ENCODE measurements at places on chromosomes 6 and 20.

- no peak for DNase-seq
Measured at GRCh38 chr20:39855799-39856198, 833.2 kb downstream of the MAFB start.

- DNase-seq, result no peak
Measured at GRCh38 chr6:81552644-81553043, 199.8 kb downstream of the TENT5A start.

DNA sequence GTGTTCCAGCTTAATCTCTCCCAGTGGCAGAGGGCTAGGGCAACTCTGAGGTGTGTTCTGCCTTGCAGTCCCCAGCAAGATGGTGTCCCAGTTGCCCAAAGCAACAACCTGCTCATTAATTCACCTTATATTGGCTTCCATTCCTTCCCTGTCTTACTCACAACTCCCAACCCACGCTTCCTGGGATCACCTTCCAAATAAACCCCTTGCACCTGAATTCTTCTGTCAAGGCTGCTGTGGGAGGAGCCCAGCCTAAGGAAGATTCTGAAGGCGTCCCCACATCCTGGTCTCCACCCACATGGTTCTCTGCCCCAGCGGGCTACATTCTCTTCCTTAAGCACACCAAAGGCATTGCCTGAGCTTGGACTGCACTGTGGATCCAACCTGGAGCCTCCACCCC is 116.6 kb upstream of the MAFB start:
- DNase-seq, result no peak

- DNase-seq, result no peak
Measured at GRCh38 chr6:36916126-36916525, 30.4 kb downstream of the C6orf89 start.

GRCh38 chr20:36644032-36644705 is 1.8 kb downstream of the SLA2 start:
- no peak for DNase-seq
